Urinary bladder (tissue), 4 donors: ENCODE measurements at places on chromosomes 2 and 18. TPM values are rescaled to one million over a fixed set of nuclear protein-coding genes. Genes with fewer than 3 reads are reported as not detected.
A peak's percentile ranks its signal among the peaks of the same experiment; 100 is the strongest.

SH3RF3 gene
- total RNA-seq: 3.6 TPM

CRYGD gene
- 0.95 TPM for total RNA-seq

DNA sequence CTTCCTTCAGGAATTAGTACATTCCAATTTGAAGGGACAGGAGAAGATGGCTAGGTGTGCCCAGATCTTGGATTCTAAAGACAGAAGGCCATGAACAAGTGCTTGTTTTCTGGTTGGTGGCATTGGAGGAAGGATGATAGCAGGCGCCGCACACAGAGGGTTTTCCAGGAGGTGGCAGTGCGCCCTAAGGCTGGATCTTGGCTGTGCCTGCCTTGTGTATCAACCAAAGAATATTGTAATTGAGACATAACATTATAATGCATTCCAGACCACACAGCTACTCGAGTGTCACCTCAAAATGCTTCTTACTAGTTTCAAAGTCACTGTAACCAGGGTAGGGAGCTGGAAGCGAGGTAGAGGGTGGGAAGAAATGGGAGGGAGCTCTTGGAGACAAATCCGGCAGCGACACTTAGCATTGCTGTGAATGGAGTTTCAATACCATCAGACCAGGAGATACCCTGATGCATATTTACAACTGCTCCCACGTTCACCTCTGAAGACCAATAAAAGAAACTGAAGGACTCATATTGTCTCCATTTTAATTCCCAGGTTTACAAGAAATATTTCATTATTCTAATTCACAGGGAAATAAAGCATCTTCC is 42.5 kb downstream of the CPO start:
- no peak for DNase-seq

DNA sequence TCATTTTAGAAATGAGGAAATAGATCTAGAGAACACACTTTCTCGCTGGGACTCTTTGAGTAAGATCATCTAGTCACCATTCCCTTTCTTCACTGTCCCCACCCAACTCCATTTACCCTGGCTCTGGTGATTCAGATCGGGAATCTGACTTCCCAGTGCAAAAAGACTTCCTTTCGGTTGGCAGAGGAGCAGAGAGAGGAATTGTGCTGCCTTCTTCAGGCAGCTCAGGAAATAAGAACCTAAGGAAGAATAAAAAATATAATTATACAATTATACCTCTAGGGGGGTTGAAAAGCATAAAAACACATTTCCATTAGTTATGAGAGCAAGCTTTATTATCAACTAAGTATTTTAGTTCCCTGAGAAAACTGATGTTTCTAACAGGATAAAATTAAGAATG is 9.3 kb upstream of the MPP4 start:
- DNase-seq: no peak

LYPD1 gene
- 0.79 TPM for total RNA-seq

DNA sequence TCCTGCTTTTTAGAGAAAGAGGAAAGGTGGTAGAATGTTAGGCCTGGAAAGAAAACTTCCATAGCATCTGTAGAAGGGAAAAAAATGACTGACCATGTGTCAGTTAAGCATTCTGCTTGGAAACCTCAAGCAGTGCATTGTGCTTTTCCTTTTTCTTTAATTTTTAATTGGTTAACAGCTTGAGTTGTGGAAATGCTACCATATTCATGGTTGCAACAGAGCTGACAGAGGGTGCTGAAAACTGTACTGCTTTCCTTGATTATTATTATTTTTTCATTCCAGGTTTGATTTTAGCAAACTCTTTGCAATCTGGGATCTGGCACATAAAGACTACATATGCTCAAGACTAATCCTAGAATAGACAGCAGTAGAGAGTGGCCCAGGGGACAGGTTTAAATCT is 404.5 kb downstream of the EPHA4 start:
- no peak for DNase-seq

GRCh38 chr18:32439802-32440201 is 30.9 kb downstream of the GAREM1 start:
- DNase-seq: no peak

DNA sequence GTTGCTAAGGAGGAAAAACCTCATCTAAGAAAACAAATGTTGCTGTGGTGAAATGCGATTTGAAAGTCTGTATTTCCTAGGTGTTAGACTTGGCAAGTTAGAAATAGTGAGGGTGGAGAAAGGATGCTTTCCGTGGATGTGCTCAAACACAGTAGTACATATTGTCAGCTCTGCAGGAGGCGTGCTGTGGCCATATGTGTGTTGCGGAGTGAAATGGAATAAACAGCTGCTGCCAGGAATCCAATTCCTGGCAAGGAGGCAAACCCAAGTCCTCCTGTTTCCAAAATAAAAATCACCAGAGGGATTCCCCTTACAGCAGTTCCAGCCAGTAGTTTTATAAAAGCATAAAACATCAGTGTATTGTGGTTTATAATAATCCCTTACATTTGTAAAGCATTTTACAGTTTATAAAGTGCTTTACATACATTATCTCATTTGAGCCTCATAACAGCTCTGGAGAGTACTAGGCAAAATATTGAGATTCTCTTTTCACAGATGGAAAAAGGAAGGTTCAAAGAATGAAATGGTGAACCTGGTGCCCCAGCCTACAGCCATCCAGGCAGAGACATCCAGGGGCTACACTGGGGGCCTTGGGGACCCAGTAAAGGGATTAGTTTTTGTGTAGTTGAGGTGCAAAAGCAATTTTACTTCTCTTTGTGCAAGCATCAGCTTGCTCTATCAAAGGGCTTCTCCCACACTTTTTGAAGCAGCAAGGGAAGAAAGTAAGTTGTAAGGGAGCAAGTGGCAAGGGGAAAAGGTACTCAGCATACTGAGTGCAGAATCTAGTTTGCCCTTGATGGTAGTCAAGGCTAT is 206.0 kb downstream of the AGPS start:
- DNase-seq: peak; percentile 57

DNA sequence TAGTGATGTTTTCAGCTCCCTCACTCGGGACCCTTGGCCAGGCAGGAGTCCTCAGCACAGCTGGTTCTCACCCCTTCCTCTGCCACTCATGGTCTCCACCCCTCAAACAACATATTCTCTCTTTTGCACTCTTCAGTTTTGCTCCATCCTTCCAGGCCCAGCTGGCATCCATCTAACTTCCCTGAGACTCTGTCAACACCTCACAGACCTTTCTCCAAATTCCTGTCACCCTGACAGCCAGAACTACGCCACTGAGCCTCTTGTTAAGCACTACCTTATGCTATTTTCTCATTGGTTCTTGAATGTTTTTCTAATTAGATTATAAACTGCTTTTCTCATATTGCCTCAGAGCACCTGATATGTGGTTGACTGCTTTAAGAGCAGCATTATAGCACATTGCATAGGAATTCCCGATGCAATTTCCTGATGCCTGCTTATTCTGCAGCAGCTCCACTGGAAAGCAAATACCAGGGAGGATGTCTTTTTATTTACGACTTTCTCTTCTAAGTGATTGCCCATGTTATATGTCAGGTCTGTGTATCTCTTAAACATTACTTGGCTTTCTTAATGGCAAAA is 12.4 kb upstream of the INO80C start:
- DNase-seq: no peak

NMUR1 gene
- 0.26 TPM for total RNA-seq

GRCh38 chr18:13266218-13267100 is 47.9 kb downstream of the LDLRAD4 start:
- DNase-seq: no peak

IMMT gene
- 50.5 TPM for total RNA-seq

DNA sequence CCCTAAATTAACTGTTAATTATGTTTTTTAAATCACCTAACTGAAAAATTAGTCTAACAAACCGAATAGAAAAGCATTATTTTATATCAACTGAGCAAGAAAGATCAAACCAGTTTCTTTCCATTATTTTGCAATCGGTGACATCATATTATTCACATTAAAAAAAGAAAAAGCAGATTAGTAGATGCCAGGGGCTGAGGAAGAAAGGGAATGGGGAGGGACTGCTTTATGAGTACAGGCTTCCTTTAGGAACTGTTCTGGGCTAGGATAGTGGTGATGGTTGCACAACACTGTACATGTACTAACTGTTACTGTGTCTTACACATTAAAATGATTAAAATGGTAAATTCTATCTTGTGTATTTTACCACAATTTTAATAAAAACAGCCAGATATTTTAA is 59.3 kb downstream of the COBLL1 start:
- no peak for DNase-seq

GRCh38 chr2:217277646-217278398 is 418.0 kb upstream of the TNP1 start:
- no peak for DNase-seq

DNA sequence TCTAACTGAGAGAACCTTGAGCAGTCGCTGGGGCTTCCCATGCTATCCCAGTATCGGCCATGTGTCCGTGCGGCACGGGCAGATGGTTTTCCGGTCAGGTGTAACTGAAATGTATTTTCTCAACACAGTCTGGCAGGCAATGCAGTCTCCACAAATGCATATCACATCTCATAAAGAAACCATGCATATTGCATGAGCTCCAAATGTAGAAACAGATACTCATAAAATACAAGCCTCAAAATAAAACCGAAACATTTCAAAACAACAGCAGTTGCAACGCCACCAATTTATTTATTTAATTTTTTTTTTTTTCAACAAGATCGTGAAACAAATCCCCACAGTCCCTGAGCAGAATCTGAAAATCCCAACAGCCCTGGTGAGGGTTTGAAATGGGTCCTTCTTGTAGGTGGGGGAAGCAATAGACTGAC is 299.4 kb downstream of the LPIN1 start:
- DNase-seq: no peak

DNA sequence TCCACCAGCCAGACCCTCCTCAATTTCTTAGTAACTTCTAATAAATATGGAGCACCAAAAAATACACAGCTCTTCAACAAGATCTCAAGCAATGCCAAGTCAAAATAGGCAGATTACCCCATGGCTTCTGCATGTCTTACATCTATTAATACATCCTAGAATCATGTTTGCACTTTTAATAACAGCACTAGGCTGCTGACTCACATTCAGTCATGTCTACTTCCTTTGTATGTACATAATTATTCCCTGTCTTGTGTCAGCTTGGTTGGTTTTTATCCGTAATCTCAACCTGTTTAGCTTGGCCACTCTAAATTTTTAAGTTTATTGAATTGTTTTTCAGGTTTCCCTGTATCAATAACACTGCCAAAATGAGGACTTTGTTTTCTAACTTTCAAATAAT is 420.1 kb upstream of the ACVR2A start:
- DNase-seq: no peak

PARD6G gene
- 14.0 TPM for total RNA-seq

GRCh38 chr2:149744865-149745264 is 157.3 kb upstream of the MMADHC start:
- no peak for DNase-seq

ASB18 gene
- total RNA-seq: not detected
